Cortex of kidney (tissue), 1 donor: ENCODE measurements at places on chromosomes 12 and 14.

DNA sequence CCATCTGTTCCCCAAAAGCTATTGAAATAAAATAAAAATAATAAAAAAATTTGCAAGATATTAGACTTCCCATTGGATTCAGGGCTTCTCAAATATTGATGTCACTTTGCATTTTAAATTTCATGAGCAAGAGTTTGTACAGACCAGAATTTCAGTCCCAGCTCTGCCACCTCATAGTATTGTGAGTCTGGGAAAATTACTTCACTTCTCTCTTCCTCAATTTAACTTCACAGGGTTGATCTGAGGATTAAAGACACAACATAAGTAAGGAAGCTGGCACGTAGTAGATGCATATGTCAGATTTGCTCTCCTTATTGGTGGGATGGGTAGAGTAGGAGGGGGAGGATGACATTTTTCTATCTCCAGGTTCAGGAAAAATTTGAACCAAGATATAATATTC, 32.8 kb downstream of the COX8C start:
- no peak for DNase-seq

GRCh38 chr12:117020536-117021220, 78.5 kb downstream of the TESC start:
- no peak for DNase-seq

DNA sequence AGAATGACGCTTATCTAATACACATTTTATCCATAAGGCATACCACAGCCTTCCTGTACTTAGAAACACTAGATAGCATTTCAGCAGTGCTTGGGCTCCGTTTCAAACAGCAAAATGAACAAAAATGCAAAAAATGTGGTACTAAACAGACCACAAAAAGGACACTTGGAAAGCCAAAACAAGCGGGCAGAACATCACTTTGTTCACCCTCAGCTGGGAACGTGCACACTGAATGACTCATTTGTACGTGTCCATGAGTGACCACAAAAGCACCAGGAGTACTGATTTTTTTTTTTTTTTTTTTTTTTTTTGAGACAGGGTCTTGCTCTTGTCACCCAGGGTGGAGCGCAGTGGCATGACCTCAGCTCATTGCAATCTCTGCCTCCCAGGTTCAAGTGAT, 8.9 kb upstream of the FOXN3 start:
- DNase-seq: no peak

GRCh38 chr14:35342489-35343010, 50.4 kb downstream of the PSMA6 start:
- no peak for DNase-seq

DNA sequence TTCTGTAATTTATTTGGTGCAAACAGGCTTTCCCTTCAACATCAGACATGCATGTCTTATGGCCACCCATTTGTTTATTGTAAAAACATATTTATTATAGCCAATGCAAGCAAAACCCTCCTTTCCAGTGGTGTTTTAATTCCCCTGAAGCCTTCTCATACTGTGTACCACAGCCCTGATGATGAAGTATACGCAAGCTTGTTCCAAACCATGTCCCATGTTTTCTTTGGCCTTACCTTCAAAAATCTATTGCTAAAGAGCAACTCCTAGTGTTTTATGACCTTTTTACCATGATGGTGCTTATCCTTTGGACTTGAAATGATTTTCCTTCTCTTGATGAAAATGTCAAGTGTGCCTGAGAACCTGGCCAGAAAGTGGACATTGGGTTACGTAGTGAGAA, 85.9 kb upstream of the CCDC91 start:
- no peak for DNase-seq

- no peak for DNase-seq
Measured at GRCh38 chr12:102833687-102834441, 83.2 kb downstream of the PAH start.

DNA sequence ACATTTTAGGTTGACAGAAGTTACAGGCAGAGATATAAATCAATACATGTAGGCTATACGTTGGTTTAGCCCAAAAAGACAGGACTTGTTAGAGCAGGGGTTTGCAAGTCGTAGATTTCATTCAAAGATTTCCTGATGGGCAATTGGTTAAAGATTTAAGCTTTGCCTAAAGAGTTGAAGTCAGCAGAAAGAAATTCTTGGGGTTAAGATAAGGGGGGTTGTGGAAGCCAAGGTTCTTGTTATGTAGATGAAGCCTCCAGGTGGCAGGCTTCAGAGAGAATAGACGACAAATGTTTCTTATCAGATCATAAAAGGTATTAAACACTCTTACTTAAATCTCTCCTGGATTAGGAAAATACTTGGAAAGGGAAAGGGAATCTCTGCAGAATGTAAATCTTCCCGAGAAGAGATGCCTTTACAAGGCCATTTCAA, 510.8 kb downstream of the TMTC2 start:
- DNase-seq: no peak

GRCh38 chr14:62665286-62665685, 380.0 kb downstream of the KCNH5 start:
- DNase-seq: no peak

- DNase-seq: no peak
Measured at GRCh38 chr14:34368115-34368970, 93.7 kb downstream of the SPTSSA start.

DNA sequence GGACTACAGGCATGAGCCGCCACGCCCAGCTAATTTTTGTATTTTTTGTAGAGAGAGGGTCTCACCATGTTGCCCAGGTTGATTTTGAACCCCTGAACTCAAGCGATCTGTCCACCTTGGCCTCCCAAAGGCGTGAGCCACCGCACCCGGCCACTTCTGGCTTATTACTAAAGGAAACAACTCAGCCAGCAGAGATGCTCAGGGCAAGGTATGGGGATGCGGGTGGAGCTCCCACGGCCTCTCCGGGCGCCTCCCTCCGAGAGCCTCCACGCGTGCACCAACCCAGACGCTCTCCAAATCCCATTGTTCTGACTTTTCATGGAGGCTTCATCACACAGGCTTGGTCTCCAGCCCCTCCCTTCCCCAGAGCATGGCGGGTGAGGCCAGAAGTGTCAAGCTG, 6.1 kb upstream of the GPR132 start:
- no peak for DNase-seq

- DNase-seq: no peak
Measured at GRCh38 chr12:789852-790563, 37.6 kb downstream of the WNK1 start.

DNA sequence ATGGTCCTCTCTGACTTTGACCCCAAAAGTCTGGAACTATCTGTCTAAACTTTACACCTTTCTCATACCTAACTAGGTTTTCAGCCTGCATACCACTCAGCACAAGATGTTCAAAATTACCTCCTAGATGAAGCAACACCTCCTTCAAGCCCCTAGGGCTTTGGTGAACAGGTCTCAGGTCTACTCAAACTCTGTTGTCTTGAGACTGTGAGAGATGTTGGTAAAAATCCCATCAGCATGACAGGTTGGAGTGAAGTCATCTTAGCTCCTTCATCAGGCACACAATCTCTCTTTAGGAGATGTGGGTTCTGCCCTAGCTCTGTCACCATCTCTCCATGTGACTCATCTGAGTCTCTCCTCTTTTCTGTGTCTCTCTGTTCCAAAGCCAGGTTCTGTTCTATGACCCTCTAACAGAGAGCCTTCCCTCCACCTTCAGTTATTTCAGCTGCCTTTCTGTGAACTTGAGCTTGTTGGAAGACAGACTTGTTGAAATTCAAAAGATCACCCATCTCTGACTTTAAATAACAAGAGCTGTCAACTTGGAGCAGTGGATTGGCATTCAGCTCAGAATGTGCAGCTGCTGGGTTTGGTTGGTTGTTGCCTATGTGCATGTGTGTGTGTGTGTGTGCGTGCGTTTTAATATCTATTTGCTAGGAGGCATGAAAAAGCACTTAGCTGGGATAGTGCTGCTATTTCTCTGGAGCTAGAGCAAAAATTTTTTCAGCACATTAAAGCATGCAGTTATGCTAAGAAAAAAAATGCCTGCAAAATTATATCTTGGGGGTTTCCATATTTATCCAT, 130.7 kb downstream of the CRACR2A start:
- no peak for DNase-seq

DNA sequence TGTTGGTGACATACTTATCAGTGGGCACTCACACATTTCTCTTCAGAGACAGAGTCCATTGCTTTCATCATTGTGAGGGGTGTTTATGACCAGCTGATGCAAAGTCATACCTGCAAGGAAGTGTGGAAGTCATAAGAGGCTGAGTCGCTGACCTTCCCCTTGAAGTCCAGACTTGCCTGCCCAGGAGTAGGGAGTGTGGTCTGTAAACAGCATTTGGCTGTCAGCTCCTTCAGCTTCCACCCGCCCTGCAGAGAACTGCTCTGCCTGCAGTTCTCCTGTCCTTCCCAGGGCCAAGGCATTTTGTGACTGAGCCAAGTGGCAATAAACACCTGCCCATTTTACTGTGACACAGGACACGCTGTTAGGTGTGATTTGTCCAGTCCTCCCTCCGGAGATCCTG, 801.3 kb downstream of the BCL11B start:
- no peak for DNase-seq

DNA sequence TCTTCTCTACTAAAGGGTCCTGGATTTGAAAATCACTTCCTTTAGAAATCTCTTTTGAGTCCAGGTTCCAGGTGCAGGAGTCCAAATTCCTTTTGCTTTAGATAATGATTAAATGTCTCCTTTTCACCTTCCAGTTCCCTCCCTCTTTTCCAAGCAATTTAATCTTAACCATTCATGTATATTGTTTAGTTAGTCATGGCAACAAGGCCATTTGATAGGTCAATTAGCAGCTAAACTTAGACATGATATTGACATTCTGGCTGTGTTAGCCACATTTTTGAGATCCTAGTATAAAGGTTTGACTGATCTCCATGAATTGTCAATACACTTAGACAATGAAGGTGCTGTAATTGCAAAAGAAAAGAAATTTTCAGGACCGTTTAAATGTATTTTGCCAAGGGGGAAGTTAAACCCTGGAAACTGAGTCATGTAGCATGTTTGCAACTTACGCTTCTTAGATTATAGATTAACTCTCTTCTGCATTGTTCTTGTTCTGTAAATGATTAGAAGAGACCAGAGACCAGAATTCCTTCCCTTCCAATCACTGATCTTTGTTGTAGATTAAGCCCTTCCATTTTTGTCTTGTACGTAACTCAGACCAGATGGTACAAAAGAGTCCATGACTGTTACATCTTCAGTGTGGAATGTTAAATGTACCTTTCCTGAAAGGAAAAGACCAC, 12.4 kb upstream of the C12orf75 start:
- no peak for DNase-seq

DNA sequence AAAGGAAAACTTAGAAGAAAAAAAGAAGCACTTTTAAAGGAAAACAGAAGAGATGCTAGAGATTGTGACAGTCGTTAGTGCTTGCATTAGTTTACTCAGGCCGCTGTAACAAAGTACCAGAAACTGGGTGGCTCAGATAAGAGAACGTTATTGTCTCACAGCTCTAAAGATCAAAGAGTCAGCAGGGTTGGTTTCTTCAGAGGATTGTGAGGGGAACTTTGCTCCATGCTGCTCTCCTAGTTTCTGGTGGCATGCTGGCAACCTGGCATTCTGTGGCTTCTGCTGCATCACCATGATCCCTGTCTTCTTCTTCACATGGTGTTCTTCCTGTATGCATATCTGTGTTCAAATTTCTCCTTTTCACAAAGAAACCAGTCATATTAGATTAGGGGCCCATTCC, 119.4 kb upstream of the PLEKHA5 start:
- DNase-seq: no peak

DNA sequence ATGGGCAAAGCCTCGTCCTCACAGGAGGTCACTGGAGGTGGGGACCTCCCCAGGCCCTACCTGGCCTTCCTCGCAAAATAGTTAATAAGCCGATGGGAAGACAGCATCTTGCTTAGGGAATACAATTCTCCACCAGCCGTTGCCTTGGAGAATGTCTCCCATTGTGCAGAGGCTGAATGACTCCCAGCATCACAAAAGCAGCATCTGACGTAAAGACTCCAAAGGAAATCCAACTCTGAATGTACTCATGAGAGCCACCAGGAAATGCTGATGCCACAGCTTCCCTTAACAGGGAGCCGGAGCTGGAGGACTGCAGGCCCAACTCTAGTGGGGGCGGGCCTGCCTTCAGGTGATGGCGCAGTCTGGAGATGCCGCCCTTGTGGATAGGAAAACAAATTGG, 15.5 kb downstream of the CCDC63 start:
- DNase-seq: no peak

- no peak for DNase-seq
Measured at GRCh38 chr14:94213021-94213420, 38.9 kb downstream of the PPP4R4 start.

- DNase-seq: no peak
Measured at GRCh38 chr12:110180591-110181005, 56.4 kb downstream of the IFT81 start.

DNA sequence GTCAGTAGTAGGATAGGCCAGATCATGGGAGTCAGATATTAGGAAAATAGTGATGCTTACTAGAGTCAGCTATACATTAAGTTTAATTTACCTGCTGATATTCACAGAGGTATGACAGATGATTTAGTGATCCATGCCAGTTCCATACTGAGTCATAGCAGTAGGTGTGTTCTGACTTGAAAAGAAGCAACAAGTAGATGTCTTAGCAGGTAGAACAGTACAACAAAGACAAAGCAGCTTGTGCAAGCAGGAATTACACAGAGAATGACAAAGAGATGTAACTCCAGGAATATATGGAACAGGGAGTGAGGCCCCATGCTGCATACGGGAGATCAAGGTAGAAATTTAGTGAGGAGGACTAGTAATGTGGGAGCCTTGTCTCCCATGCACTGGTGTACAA, 556.9 kb downstream of the SLC16A7 start:
- no peak for DNase-seq

- no peak for DNase-seq
Measured at GRCh38 chr12:29711381-29711780, 72.4 kb downstream of the TMTC1 start.

- no peak for DNase-seq
Measured at GRCh38 chr14:74085047-74085637, 386 bp downstream of the LIN52 start.

GRCh38 chr12:77924703-77925102, 94.0 kb downstream of the NAV3 start:
- no peak for DNase-seq

DNA sequence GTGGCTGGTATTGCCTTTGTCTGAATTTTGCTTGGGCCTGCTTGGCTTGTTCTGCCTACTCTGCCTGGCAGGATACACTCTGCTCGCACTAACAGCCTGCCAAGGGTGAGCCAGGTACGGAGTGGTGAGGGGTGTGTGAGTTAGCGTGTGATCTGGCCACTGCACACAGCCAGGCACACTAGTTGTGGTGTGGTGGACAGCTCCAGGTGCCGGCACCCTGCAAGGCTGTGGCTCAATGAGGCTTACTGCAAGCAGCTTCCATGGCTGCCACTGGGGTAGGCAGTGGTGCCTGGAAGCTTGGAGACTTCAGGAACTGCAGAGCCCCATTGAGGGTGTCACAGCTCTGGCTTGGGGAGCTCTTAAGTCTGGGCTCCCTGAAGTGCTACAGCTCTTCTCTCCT, 87.4 kb downstream of the GPHN start:
- DNase-seq: no peak
